Activated CD4-positive, alpha-beta T cell treated with anti-CD3 and anti-CD28 coated beads, Interleukin-2, amount 10 ng/mL, durations not matched to agents 24 days and 14 days (primary cell): ENCODE measurements at places on chromosomes 1 and 21. TPM values are rescaled to one million over a fixed set of nuclear protein-coding genes. Genes with fewer than 3 reads are reported as not detected.

The TIE1 gene
- total RNA-seq: 0.23 and 0.40 TPM in 2 replicates

- no peaks in the 10 kb centered on the region for H3K4me1 ChIP-seq
- H3K27me3 ChIP-seq: no peaks in the 10 kb centered on the region
- H3K4me3 ChIP-seq: no peak overlapping the region
- H3K27ac ChIP-seq: no peak overlapping the region
- H3K36me3 ChIP-seq: peaks cover 42% of the 10 kb centered on the region
- no peak for DNase-seq
Measured at GRCh38 chr1:28480308-28480707, 25.5 kb upstream of the RCC1 start.

DNA sequence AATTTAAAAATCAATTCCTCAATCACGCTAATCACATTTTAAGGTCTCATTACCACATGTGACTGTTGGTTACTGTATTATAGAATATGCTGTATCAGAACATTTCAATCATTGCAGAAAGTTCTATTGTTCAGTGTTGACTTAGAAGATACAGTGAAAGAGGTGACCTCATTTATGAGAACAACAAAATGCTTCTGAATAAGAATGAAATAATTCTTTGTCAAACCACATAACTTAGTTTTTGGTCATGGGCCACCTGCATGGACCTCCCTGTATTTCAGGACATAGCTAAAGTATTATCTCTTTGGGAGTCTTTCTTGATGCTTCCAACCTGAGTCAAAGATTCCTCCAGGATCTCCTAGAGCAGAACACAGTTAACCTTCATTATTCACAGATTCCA is 22.3 kb downstream of the MFSD2A start:
- H3K36me3 ChIP-seq: no peaks in the 10 kb centered on the region
- no peak overlapping the region for H3K4me3 ChIP-seq

- no peak for DNase-seq
- no peak overlapping the region for H3K27ac ChIP-seq
- no peak overlapping the region for H3K4me3 ChIP-seq
- no peaks in the 10 kb centered on the region for H3K4me1 ChIP-seq
Measured at GRCh38 chr1:5733596-5733995, 258.6 kb downstream of the NPHP4 start.
